Thyroid gland (tissue), 4 donors: ENCODE measurements at places on chromosomes 7 and 10. TPM values are rescaled to one million over a fixed set of nuclear protein-coding genes. Genes with fewer than 3 reads are reported as not detected.
A peak's percentile ranks its signal among the peaks of the same experiment; 100 is the strongest.

GRCh38 chr10:45075216-45075615 is 74.5 kb downstream of the ZNF22 start:
- no peaks in the 10 kb centered on the region for H3K27me3 ChIP-seq
- H3K4me3 ChIP-seq, result no peak overlapping the region
- H3K27ac ChIP-seq, result no peak overlapping the region
- H3K4me1 ChIP-seq, result peaks cover 15% of the 10 kb centered on the region
- H3K36me3 ChIP-seq, result no peaks in the 10 kb centered on the region

- no peaks in the 10 kb centered on the region for H3K36me3 ChIP-seq
- no peak overlapping the region for H3K4me3 ChIP-seq
- H3K4me1 ChIP-seq, result peaks cover 7% of the 10 kb centered on the region
- no peak overlapping the region for H3K27ac ChIP-seq
- no peaks in the 10 kb centered on the region for H3K27me3 ChIP-seq
Observed at GRCh38 chr10:126062131-126063032, 166.0 kb downstream of the FANK1 start.

DNA sequence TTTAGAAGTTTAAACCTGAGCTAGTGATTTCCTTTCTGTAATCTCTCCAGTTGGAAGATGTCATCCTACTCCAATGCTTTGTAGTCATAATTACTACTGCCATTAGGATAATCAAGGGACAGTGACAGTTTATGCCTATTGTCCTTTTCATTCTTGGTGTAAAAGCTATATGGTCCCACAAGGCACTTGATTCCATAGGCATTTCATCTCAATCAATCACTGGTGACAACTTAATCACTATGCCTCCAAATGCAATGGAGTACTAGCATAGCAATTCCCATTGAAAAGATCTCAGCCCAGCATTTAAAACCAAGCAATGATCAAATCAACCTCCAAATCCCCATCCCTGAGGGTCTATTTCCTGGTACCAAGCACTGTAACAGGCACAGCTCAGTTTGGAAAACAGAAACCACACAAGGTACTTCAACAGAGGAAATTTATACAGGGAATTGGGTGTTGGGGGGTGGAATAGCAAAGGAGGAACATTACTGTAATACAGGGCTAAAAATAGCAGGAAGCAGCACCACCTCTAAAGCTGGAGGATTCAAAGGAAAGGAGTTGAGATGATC is 51.0 kb downstream of the FHIP2A start:
- H3K27ac ChIP-seq, result no peak overlapping the region
- H3K27me3 ChIP-seq, result no peaks in the 10 kb centered on the region
- H3K4me1 ChIP-seq, result no peaks in the 10 kb centered on the region

DNA sequence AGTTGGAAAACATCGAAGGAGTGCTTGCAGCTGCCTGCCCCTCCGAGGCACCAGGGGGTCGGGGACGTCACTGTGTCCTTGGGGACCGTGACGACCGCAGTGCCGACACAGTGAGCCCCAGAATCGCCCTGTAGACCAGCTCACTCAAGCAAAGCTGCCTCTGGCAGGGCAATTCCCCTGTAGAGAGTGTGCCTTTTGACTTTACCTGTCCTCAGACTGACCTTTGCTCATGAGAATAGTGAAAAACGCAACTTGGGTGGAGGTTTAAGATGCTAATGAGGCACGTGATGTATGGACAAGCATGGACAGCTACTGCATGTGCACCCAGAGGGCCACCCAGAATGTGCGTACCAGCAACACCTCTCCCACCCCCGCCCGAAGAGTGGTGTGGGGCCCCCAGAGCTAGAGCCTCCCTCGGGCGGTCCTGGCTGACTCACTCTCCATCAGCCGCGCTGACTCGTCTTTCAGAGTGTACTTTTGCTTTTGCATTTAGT is 271.9 kb downstream of the ADARB2 start:
- H3K4me3 ChIP-seq, result no peak overlapping the region
- H3K36me3 ChIP-seq, result no peaks in the 10 kb centered on the region
- no peak overlapping the region for H3K27ac ChIP-seq
- no peak for DNase-seq
- H3K27me3 ChIP-seq, result no peaks in the 10 kb centered on the region

- no peaks in the 10 kb centered on the region for H3K36me3 ChIP-seq
- no peaks in the 10 kb centered on the region for H3K27me3 ChIP-seq
- no peak overlapping the region for H3K27ac ChIP-seq
Observed at GRCh38 chr7:39271402-39271801, 293.7 kb downstream of the POU6F2 start.

DNA sequence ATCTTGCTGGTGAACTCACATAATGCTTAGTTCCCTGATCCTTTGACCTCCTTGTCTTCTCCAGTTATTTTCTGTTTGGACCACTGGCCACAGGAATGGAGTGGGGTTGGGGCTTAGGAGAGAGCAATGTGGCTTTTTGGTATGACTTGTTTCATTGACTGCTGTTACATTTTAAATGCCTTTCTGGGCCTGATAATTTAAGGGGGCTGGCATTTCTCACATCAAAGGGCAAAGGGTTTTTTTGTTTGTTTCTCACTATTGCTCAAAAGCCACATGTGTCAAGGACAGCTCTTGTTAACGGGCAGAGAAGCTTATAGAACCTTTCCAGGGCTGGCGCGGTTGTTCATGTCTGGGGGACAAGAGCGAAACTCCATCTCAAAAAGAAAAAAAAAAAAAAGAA is 161.2 kb upstream of the TNRC18 start:
- H3K27ac ChIP-seq, result no peak overlapping the region
- H3K27me3 ChIP-seq, result no peaks in the 10 kb centered on the region
- DNase-seq, result no peak
- no peaks in the 10 kb centered on the region for H3K36me3 ChIP-seq

DNA sequence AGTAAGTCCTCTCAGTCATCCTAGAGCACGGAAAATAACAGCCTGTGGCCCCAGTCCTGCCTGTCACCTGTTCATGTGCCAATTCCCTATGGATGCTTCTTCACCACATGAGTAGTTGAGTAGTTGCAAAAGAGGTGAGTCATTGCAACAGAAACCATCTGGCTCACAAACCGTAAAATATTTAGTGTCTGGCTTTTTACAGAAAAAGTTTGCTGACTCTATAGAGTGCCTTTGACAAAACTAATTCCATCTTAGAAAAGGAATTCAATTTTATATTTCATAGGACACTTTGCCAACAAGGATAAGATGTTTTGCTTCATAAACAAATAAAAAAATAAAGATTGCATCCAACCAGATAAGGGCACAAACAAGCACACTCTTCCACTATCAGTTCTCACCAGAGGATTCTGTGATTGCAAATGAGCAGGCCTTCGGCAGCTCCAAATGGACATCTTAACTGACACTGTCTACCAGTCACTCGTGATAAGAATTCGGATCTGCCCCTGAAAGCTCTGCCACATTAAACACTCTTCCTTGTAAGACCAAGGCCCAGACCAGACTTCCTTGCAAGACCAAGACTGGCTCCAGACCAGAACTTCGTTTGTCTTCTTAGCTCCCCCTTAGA is 242.7 kb upstream of the SEMA3C start:
- H3K4me1 ChIP-seq, result no peaks in the 10 kb centered on the region
- no peaks in the 10 kb centered on the region for H3K27me3 ChIP-seq
- DNase-seq, result no peak
- no peaks in the 10 kb centered on the region for H3K36me3 ChIP-seq
- H3K4me3 ChIP-seq, result no peak overlapping the region
- no peak overlapping the region for H3K27ac ChIP-seq

DNA sequence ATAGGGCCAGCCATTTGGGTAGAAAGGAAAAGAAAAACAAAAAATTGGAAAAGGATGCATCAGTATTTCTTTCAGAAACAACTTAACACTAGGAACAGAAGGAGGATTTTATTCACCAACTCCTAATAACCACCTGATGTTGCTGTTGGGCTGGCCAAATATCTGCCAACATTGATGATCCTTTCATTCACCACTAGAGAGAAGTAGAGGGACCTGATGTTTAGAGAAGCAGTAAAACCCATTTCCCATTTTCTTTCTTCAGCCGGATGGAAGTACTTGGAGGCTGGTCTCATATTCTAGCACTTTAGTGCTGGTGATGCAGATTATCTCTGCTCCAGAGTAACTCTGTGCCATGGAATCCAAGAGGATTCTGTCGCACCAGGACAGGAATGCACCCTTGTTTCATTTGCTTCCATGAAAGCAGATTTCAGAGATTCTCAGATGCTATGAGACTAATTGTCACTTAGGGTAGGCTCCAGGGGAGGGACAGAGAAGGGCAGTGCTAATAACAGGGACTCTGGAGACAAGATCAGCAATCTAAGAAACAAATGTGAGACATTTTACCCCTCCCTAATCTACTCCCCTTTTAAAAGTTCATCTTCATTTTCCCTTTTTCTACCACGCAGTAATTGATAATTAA is 3.1 kb downstream of the KLLN start:
- H3K27me3 ChIP-seq, result no peaks in the 10 kb centered on the region
- peak; percentile 32 for DNase-seq
- H3K4me3 ChIP-seq, result no peak overlapping the region
- peaks cover 8% of the 10 kb centered on the region for H3K4me1 ChIP-seq
- H3K27ac ChIP-seq, result peak overlapping the region; percentile 24

DNA sequence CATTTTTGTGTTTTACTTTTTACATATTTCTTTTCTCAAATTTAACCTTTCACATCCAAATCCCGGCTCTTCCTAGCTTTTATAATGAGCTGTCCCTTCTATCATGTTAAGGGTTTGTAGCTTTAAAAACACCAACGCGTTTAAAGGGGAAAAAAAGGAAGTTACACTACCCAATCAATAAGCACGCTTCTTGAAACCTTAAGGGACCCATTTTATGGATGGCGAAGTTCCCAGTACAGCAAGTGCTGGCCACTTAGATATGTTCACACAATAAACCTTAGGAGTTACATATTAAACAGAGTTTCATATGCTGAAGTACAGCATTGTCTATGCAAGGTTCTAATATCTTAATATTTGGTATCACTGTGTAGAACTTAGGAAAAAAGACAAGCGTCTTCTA is 1.8 kb downstream of the GNG11 start:
- no peak for DNase-seq
- H3K4me3 ChIP-seq, result peak overlapping the region; percentile 7

- peak; percentile 49 for DNase-seq
- no peaks in the 10 kb centered on the region for H3K27me3 ChIP-seq
- H3K4me3 ChIP-seq, result peak overlapping the region; percentile 70
- no peaks in the 10 kb centered on the region for H3K36me3 ChIP-seq
Observed at GRCh38 chr7:73769481-73770001, 529 bp downstream of the CLDN3 start.

DNA sequence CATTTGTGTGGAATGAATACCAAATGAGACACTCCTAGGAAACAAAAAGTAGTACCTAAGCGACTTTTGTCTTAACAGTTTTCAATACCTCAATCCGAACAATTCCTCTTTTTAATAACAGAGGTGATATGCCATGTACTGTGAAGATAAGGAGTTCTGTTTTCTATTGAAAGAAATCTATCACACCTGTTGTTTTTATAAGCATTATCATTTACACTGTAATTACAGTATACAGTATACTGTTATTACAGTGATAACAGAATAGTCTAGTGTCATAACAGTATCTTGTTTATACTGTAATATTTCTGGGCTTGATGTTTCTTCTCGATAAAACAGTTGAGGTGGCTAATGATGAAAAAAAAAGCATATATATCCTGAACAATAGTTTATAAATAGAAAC is 9.4 kb upstream of the RHOBTB1 start:
- no peak for DNase-seq
- no peaks in the 10 kb centered on the region for H3K4me1 ChIP-seq
- H3K36me3 ChIP-seq, result no peaks in the 10 kb centered on the region

DNA sequence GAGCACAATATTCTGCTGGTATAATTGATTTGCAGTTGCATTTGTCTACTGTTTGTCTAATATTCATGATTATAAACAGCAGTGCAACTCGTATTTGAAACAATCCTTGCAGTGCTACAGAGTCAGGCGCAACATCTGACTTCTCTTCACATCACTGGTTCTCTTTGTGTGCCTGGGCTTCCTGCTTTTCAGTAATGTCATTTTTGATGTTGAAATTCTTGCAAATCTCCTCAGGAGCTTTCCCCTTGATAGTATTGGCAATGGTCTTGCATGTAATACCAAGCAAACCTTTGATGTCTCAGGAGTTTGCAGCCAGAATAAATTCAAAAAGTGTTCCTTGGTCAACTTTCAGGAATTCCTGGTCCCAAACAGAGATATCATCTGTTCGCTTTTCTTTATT is 20.2 kb downstream of the HPS6 start:
- H3K4me3 ChIP-seq, result no peak overlapping the region
- no peak for DNase-seq
- H3K27ac ChIP-seq, result no peak overlapping the region
- H3K4me1 ChIP-seq, result no peaks in the 10 kb centered on the region

The CHRM2 gene
- total RNA-seq, result not detected

The TMEM139 gene
- total RNA-seq, result 6.7 TPM

The SHTN1 gene
- 31.6 TPM for total RNA-seq

The FOXI2 gene
- not detected for total RNA-seq

The TMEM270 gene
- total RNA-seq, result not detected

The TET1 gene
- total RNA-seq, result 11.4 TPM
